ENCODE measurements at places on chromosomes 6 and 20.

- no peak for DNase-seq
Observed at GRCh38 chr6:166656230-166657151, 29.4 kb upstream of the RPS6KA2 start.

DNA sequence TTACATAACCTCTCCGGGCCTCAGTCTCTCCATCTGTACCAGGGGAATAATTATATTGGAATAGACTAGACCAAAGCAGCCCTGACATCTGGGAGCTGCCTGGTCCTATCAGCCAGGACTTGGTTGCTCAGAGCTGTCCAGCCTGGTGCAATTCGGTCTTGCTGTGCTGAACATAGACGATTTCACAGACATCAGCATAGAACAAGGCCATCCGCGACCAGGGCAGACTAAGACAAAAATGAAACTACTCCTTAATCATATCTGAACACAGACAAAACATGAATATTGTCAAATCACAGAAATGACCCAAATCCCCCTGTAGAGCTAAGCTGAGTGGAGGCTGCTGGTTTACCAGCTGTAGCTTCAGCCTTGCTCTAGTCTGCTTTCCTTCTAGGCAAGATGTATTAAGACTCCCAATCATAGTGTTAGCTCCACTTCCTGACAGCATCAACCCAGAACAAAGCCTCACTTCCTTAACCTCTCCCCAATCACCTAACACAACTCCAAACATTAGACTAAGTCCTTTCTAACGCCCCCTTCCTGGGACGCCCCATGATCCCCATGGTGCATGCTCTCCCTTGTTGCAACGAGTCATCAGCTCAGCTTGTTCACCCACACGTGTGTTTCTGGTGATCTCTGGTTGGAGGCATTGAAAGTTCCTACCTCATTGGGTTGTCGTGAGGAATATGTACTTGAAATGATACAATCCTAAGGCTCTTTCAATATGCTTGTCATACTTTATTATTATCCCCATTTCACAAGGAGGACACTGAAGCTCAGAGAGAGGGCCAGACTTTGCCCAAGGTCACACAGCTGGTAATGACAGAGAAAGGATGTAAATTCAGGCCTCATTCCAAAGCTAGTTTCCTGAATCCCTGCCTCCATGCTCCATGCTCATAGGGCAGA is 3.5 kb upstream of the MAPK13 start:
- no peak for DNase-seq

GRCh38 chr6:108165714-108166663 is at the start of gene NR2E1:
Gene NR2E1, plus strand, starts transcription at chr6:108166022. Its CDS starts 744 bp downstream, at chr6:108166766.
- DNase-seq = no peak

- DNase-seq = no peak
Observed at GRCh38 chr6:104799134-104799657, 60.5 kb downstream of the HACE1 start.

- DNase-seq = no peak
Observed at GRCh38 chr6:33779290-33779689, 9.6 kb downstream of the LEMD2 start.

DNA sequence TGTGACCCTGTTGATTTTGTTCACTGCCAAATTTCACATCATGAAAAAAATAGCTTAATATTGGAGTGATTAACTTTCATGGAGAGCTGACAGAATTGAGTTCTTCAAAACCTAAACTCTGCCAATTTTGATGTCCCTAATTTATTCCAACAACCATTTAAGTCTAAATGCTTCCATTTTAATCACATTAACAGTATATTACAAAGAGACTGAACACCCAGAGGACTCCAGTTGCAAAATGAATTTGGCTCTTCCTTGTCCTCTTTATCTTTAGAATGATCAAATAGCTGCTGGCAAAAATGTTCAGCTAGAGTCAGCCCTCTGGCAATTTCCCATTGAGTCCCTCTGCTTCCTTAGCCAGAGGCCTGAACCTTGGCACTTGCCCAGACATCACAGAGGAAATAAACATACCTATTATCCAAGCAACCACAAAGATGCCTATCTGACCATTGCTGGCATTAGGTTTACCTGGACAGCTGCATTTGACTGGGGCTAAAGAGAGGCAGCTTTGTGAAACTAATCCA is 299.0 kb upstream of the STXBP5 start:
- DNase-seq = no peak

- DNase-seq = no peak
Observed at GRCh38 chr6:32114796-32115195, 5.7 kb upstream of the TNXB start.

- DNase-seq = no peak
Observed at GRCh38 chr6:122050242-122050755, 349.2 kb upstream of the HSF2 start.

All from activated CD4-positive, alpha-beta T cell treated with anti-CD3 and anti-CD28 coated beads, Interleukin-2, amount 50 U/mL, for 1 hour (primary cell).